Stimulated activated CD4-positive, alpha-beta T cell treated with anti-CD3 and anti-CD28 coated beads, Interleukin-12 subunit alpha, Interleukin-12 subunit beta, amount 100 ng/mL, for 48 hours (primary cell): ENCODE measurements at places on chromosomes 5 and 9.

- DNase-seq, result no peak
These were observed 1.5 kb downstream of the PIP5K1B start for GRCh38 chr9:68706363-68707201.

DNA sequence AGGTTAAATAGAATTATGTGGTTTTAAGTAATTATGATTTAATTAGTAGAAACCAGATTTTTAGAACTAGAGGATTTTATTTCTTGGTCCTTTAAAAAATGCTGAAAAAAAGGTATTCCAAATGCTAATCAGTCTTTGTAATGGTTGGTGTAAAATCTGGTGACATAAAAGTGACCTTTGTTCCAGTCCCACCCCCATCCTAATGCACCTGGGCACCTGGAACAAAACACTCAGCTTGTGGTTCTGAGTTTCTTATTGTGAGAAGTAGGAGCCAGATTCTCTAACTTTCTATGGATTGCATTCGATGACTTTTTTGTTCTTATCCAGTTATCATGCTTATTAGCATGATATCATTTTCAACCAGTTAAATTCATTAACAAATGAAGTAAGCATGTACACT lies 115.1 kb upstream of the CTNND2 start:
- DNase-seq, result no peak

DNA sequence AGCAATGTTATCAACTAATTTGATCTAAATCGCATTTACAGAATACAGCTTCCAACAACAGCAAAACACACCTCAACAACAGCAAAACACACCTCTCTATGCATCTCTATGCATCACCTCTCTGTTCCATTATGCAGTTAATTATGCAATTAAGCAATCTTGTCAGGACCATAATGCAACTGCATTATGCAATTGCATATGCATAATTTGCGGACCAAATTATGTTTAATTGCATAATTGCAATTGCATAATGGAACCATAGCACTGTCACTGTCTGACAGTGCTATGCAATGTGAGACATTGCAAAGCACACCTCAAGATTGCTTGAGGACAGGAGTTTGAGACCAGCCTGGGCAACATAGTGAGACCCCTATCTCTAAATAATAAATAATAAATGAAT lies 80.4 kb upstream of the PRSS3 start:
- no peak for DNase-seq

GRCh38 chr5:123585871-123586270 lies 73.9 kb downstream of the CSNK1G3 start:
- no peak for DNase-seq

DNA sequence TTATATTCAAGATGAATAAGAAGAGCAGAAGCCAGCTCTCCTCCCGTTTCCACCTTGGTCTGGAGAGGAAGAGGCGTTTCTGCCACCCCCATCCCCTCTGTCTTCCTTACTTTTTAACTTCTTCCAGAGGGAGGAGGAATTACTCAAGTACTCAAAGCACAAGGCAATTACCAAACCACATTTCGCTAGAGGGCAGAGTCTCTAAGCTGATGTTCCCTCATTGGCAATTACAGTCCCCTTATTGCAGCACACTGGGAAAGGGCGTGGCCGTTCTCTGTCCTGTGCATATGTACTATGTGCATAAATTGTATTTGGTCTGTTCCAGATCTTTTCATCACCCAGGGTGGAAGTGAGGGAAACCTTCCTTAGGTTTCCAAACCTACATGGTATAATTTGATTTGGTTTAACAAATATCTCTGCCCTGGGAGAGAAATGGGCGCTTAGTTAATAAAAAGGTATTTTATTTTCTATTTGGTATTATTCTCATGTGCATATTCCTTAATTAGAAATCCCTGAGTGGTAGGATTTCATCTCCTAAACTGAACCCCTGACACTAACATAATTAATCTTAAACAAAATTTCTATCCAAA lies 29.8 kb upstream of the ALDOB start:
- DNase-seq, result no peak

DNA sequence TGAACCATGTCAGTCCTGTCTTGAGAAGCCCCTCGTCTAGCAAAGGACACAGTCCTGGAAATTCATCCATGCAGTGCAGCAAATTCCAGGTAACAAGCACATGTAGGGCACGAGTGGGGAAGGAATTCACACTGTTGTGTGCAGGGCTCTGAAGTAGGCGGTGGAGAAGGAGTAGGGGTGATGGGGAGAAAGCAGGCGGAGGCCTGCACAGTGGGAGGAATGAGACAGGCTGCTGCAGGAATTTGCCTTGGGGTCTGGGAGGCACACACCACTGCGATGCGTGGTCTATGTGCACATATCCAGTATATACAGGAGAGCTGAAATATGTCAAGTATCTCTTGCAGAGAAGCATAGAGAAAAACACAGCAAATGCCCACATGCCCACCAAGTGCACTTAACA lies 249.2 kb upstream of the IRX2 start:
- DNase-seq, result no peak
